ENCODE measurements at places on chromosomes 6 and 20.

- peak; percentile 16 for DNase-seq
Observed at GRCh38 chr6:154510144-154510905, at the start of gene CNKSR3. Gene CNKSR3, minus strand, starts transcription at chr6:154510685. Its CDS starts 571 bp downstream, at chr6:154510114.

DNA sequence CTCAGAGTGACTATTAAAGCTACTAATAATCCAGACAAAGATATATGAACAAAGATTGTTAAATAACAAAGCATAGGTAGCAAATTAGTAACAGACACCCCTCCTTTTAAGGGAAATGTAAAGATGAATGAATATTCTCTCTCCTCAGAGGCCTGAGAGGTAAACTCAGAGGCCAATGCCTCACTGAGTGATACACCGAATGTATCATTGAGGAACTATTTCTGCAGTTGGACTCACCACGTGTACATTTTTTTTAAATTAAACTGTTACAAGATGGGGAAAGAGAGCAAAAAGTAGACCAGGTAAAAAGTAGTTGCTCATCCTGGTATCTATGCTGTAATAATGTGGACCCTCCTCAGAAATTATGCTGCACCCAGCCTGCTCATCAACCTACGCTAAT lies 72.3 kb upstream of the IPCEF1 start:
- DNase-seq: no peak

- no peak for DNase-seq
Observed at GRCh38 chr20:32763202-32764004, 1.2 kb downstream of the DNMT3B start.

- no peak for DNase-seq
Observed at GRCh38 chr6:93749930-93750329, 330.6 kb upstream of the EPHA7 start.

DNA sequence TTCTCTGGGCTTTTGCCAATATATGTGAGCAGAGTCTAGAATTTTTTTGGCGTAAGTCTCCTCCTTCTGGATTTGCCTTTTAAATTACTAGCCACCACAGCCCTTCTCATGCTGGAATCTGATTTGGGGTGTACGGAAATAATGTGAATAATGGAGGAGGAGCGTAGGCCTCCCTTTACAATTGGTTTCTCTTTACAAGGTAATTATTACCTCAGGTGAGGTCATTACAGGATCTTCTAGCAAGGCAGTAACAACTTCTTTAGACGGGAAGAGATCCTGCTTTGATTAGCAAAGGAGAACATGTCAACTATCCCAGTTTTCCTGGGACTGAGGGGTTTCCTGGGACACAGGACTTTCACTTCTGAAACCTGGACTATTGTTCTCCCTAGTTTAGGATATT lies 8.9 kb downstream of the RWDD2A start:
- DNase-seq: no peak

GRCh38 chr6:3468585-3468984 lies 11.7 kb upstream of the SLC22A23 start:
- no peak for DNase-seq

DNA sequence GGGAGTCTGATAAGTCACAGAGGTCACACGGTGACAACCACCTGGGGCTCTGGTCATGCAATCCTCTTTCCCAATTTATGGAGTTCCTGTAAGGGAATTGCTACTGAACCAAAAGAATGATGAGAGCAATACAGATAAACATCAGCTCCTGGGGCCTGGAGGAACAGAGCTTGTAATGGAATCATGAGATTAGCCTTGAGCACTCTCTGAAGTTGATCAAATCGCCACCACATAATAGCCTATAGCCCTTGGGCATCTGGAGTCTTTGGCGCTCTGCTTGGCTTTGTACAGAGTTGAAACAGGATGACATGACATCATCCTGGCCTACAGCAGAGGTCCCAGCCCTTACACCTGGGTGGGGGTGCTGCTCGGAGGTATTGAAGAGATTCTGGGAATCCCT lies 154.3 kb upstream of the DTNBP1 start:
- DNase-seq: no peak

GRCh38 chr20:62635852-62636251 lies 6.5 kb upstream of the SLCO4A1 start:
- DNase-seq: no peak

GRCh38 chr20:59425572-59425971 lies 125.2 kb downstream of the EDN3 start:
- DNase-seq: no peak

GRCh38 chr6:98824902-98825599 lies 9.3 kb upstream of the POU3F2 start:
- no peak for DNase-seq

DNA sequence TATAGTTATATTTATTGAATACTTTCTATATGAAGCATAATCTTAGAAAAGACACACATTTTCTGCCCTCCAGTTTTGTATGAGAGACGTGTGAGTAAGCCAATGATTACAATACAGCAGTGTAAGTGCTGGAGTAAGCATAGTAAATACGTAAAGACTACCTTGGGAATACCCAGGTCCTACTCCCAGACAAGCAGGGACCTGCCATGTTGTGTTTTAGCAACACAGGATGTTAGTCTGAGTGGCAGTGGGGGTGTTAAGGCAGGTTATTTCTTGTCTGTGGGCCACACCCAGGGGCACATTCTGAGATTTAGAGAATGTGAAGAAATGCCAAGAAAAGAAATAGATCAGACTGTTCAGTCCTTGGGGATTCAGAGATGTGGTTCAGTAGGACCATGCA lies 34.3 kb upstream of the RNF144B start:
- DNase-seq: no peak
